ENCODE measurements at places on chromosomes 3 and 15.

GRCh38 chr3:17032407-17033034, 147.8 kb downstream of the PLCL2 start:
- DNase-seq: no peak

DNA sequence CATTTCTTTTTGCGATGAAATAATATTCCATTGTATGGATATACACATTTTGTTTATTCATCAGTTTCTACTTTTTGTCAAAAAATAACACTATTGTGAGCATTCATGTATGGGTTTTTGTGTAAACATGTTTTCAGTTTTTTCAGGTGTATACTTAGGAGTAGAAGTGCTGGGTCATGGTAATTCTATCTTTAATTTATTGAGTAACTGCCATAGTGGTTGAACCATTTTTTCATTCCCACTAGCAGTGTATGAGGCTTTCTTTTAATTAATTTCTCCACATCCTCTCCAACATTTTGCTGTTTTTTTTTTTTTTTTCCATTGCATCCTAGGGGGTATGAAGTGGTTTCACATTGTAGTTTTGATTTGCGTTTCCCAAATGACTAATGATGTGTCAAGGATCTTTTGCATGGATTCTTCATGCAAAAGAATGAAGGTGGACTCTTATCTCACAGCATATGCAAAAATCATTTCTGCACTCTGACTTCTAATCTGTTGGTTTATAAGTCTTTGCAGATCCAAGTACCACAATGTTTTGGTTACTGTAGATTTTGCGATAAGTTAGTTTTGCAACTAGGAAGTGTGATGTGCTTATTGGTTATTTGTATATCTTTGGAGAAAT, 12.6 kb downstream of the ATP2C1 start:
- no peak for DNase-seq

DNA sequence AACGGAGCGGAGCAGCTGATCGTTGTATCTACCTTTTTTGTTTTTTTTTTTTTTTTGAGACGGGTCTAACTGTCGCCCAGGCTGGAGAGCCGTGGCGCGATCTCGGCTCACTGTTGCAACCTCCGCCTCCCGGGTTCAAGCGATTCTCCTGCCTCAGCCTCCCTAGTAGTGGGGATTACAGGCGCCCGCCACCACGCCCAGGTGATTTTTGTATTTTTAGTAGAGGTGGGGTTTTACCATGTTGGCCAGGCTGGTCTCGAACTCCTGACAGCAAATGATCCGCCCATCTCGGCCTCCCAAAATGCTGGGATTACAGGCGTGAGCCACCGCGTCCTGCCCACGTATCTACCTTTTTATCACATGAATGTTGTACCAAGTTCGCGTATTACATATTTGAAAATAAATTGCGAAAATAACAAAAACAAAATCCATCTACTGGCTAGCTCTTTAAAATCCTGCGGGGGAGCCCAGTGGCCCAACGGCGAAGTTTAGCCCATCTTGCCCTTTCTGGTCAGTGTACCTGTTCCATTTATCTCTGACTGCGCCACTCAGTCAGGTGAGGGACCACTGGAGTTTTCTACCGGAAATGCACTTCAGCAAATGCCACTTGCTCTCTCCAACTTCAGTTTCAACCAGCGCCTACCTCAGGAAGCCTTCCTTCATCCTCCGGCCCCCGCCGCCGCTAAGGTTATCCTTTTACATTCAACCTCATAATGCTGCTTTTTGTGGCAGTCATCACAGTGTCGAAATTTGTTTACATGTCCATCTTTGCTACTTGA, 1.2 kb upstream of the EIF3J start:
- DNase-seq: no peak

DNA sequence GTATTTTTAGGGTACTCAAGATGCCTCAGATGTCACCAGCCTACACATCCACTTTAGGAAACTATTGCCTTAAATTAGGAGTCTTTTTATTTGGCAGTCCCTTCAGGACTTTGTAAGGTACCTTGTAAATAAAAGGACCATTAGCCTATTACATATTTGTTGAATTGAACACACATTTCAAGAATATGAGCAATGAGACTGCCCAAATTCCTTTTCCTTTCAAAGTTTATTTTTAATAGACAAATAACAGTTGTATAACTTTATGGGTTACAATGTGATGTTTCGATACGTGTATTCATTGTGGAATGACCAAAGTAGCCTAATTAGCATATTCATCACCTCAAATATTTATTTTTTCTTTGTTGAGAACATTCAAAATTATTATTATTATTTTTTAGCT, 176.7 kb upstream of the PDZRN3 start:
- no peak for DNase-seq

- DNase-seq: no peak
Measured at GRCh38 chr3:68239542-68239941, 585.1 kb upstream of the SUCLG2 start.

DNA sequence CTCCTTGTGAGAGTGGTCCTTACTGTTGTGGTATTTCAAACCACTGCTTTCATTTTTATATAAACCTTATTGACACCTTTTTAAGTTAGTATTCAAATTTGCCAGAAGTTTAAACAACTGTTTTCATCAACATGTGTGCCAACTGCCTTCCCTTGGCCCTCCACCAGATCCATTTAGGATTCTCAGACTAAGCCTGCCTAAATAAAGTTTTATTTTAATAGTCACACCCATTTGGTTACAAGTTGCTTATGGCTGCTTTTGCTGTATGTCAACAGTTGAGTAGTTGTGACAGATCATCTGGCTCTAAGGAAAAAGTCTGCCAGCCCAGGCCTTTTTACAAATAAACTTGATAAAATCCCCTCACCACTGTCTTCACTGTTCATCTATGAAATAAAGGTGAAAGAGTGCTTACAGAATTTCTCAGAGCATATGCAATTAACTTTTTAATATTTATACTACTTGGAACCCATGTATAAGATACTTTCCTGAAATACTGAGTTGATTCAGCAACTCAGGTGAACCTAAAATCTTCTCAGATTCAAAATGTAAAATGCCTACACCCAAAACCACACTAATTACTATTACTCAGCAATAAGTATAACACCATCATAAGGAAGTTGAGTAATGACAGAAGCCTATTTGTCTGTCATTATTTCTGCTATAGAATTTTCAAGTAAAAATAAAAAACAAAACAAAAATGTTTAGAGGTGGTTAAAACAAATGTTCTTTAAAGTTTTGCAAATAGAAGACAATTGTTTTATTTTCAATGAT, 35.1 kb downstream of the PEAK1 start:
- DNase-seq: no peak

DNA sequence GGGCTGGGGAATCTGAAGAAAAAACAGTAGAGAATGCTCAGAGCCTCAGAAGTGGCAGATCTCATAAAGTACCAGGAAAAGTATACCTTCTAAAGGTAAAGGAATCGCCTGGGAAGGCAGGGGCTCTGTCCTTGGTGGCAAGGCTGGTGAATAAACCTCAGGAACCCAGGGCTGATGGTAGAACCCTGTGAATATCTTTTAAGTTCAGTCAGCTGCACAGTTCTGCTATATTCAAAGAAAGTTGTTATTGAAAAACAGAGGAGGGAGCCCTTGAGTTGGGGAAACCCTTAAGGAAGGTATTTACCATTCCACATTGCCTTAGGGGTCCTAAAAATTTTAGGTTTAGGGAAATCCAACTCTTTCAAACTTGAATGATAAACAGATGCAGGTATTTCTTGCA, 31.2 kb downstream of the ZPLD1 start:
- DNase-seq: no peak

DNA sequence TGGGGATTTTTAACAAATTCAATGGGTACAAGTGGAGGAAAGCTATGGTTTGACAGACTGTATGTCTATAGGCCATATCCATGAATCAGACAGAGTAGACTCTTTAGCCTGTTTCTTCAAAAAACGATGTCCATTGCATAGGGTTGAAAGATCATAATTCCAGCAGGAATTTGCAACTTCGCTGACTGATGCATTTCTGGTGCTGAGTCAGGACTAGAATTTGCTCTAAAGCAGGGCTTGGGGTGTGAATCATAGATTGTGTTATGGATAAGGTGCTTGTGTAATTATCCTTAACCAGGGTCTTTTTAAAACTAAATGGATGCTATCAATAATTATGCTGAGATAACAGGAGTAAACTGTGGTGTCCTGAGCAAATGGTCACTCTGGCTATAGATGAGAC, 200.4 kb upstream of the TBC1D5 start:
- DNase-seq: peak; percentile 78

DNA sequence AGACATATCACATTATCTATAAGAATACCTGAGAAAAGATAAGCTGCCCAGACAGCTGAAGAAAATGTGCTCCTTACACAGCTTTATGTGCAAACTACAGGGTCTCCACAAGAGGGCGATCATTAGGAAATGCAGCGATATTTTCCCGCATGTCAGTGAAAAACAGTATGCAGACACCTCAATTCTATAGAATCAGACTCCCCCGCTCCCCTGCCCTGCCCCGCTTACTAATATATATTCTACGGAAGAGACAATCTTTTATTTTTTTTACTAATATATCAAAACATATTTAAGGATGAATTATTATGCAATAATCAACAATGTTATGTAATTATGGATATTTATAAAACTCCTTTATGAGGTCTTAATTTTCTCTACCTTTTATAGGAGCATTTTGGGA, 681.3 kb downstream of the ROBO1 start:
- peak; percentile 9 for DNase-seq

DNA sequence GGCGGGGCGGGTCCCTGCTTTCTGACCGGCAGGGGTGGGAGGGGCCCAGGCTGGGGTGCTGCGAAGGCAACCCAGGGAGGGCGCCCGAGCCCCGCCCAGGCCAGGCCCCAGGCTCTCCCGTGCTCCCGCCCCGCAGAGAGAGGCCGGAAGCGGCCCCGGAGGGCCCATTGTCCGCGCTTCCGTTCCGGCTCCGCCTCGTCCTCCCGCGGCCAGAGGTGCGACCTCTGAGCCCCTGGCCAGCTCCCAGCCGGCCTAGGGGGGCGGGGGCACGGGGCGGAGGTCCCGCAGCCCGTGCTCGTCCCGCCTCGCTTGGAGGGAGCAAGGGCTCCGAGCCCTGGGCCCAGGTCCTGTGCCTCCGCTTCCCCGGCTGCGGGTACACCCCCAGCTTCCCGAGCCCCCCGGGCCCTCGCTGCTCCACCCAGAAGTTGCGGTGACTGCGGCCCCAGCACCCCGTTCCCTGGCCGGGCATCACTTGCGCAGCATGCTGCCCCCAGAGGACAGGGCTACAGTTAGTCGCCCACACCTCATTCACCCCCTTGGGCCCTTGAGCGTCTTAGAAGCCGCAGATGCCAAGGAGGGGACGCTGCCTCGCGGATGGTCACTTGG, 20.4 kb upstream of the PLXND1 start:
- peak; percentile 79 for DNase-seq

GRCh38 chr3:164352991-164353390, 725.3 kb downstream of the SI start:
- DNase-seq: no peak

DNA sequence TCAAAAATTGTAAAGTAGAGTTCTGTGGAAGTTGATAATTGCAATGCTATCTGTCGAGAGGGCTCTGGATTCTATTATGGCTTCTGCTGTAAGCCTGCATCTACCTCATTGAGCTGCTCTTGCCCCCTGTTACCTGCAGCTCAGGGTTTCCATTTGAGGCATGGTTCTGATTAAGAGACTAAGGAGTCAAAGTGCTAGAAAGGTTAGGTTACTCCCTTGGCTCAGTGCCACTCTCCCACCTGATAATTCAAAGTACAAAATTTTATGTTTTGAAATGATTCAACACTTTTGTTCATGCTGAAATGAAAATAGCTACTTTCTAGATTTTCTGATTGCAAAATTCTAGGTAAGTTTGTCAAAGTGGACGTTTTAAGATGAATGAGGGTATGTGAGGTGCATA, 220.5 kb upstream of the SATB1 start:
- no peak for DNase-seq

DNA sequence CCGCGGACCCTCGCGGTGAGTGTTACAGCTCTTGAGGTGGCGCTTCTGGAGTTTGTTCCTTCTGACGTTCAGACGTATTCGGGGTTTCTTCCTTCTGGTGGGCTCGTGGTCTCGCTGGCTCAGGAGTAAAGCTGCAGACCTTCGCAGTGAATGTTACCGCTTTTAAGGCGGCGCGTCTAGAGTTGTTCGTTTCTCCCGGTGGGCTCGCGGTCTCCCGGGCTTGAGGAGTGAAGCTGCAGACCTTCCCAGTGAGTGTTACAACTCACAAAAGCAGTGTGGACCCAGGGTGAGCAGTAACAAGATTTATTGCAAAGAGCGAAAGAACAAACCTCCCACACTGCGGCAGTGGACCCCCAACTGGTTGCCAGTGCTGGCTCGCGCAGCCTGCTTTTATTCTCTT, 177.1 kb downstream of the UACA start:
- DNase-seq: no peak

DNA sequence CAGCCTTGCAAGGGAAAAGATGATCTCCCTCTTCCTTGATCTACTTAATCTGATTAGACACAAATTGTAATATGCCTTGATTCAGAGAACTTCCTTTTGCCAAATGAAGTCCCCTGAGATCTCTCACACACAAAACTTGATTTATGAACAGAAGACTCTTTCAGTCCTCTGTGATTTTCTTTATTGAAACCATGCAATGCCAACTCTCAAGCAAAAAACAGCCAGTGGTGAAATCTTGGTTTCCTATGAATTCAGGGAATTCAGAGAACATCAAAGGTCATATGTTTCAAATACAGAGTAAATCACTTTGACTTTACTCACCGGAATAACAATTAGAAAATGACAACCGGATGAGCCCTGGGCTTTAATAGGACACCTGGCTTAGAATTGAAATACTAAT, 211.7 kb downstream of the ABHD5 start:
- DNase-seq: no peak

- DNase-seq: no peak
Measured at GRCh38 chr3:159273608-159274007, 471.8 kb downstream of the MFSD1 start.

GRCh38 chr3:173988909-173989308, 591.4 kb downstream of the NLGN1 start:
- no peak for DNase-seq

GRCh38 chr3:38757721-38758120, 58.3 kb downstream of the SCN10A start:
- DNase-seq: no peak

DNA sequence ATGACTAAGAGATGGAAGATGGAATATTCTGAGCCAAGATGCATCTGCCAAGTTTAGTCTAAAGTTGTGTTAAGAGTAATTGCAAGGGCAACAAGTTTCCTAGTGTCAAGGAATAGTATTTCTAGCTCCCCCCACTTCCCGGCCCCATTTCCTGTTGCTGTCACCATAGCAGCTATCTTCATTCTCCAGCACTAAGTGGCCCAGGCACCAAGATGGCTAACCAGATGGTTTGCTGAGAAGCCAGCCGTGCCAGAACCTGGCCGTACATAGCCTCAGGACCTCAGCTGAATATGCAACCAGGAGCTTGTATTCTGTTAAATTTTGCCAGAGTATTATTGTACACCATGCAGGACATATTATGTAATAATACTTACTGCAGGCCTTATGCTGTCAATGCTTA, 108.8 kb upstream of the UMPS start:
- no peak for DNase-seq

GRCh38 chr15:74242441-74243185, 6.5 kb downstream of the CCDC33 start:
- DNase-seq: peak; percentile 52

- no peak for DNase-seq
Measured at GRCh38 chr15:41810651-41811431, 17.1 kb upstream of the JMJD7 start.
